ENCODE measurements at places on chromosomes 16 and 17. TPM values are rescaled to one million over a fixed set of nuclear protein-coding genes. Genes with fewer than 3 reads are reported as not detected.

The SRCIN1 gene
- total RNA-seq, result 2.4 TPM

The TMEM238L gene
- total RNA-seq, result not detected

The GH1 gene
- not detected for total RNA-seq

The ITGA2B gene
- 1.6 TPM for total RNA-seq

The FADS6 gene
- total RNA-seq, result not detected

The KCTD19 gene
- total RNA-seq, result not detected

The SEPTIN1 gene
- 1.9 TPM for total RNA-seq

The MMP28 gene
- 8.4 TPM for total RNA-seq

The ITGA3 gene
- total RNA-seq, result 420 TPM

The HS3ST3B1 gene
- 0.68 TPM for total RNA-seq

The SLC35G6 gene
- total RNA-seq, result not detected

The ITGB4 gene
- 97.3 TPM for total RNA-seq

The ABCC12 gene
- total RNA-seq, result 0.20 TPM

The PYDC1 gene
- not detected for total RNA-seq

The INCA1 gene
- 1.3 TPM for total RNA-seq

The LITAFD gene
- not detected for total RNA-seq

The TBC1D3D gene
- total RNA-seq, result not detected

The STH gene
- total RNA-seq, result not detected

The IL17C gene
- not detected for total RNA-seq

The KRT16 gene
- total RNA-seq, result 0.38 TPM

The OR1A1 gene
- not detected for total RNA-seq

The PHOSPHO1 gene
- total RNA-seq, result 0.97 TPM

Measured in A549 treated with ZK216348 at 1 μM for 4 hours (cell line).